A549 treated with CpdA at 1 μM for 4 hours (cell line): ENCODE measurements at places on chromosomes 3 and 15. TPM values are rescaled to one million over a fixed set of nuclear protein-coding genes. Genes with fewer than 3 reads are reported as not detected.

ANKUB1 gene
- total RNA-seq, result not detected in 5 replicates

MUC4 gene
- total RNA-seq, result not detected in 5 replicates

STARD5 gene
- total RNA-seq, result 2.0 to 2.5 TPM (median 2.2 TPM) in 5 replicates

ERICH6 gene
- total RNA-seq, result 0.05 TPM in 1 of 5 replicates, not detected in the others

ISL2 gene
- total RNA-seq, result 2.4 to 5.1 TPM (median 4.5 TPM) in 5 replicates

PARP9 gene
- 5.0 to 6.1 TPM (median 5.3 TPM) in 5 replicates for total RNA-seq

MST1R gene
- total RNA-seq, result 5.0 to 10.2 TPM (median 7.9 TPM) in 5 replicates

PSMA4 gene
- 391 to 509 TPM (median 404 TPM) in 5 replicates for total RNA-seq

STARD9 gene
- total RNA-seq, result 1.3 to 1.9 TPM (median 1.5 TPM) in 5 replicates

CKMT1B gene
- total RNA-seq, result 2.6 to 7.6 TPM (median 3.8 TPM) in 5 replicates

ABHD17C gene
- total RNA-seq, result 42.0 to 48.0 TPM (median 45.9 TPM) in 5 replicates

OCA2 gene
- total RNA-seq, result 0.09 to 0.19 TPM (median 0.11 TPM) in 4 of 5 replicates, not detected in the other

GOLGA6D gene
- 0.05 TPM in 1 of 5 replicates, not detected in the others for total RNA-seq

ARHGEF3 gene
- total RNA-seq, result 6.4 to 9.3 TPM (median 7.5 TPM) in 5 replicates

IGDCC3 gene
- total RNA-seq, result 0.07 to 0.09 TPM (median 0.08 TPM) in 5 replicates

MESP2 gene
- total RNA-seq, result 0.41 to 0.73 TPM (median 0.51 TPM) in 4 of 5 replicates, not detected in the other

SERPINI2 gene
- total RNA-seq, result not detected in 5 replicates

GADL1 gene
- total RNA-seq, result not detected in 5 replicates

C3orf22 gene
- total RNA-seq, result not detected in 5 replicates

WNT7A gene
- total RNA-seq, result 0.10 to 0.26 TPM (median 0.18 TPM) in 5 replicates

UROC1 gene
- total RNA-seq, result not detected in 5 replicates

LSAMP gene
- total RNA-seq, result 0.06 to 0.30 TPM (median 0.08 TPM) in 5 replicates

ACOX2 gene
- total RNA-seq, result 6.7 to 13.0 TPM (median 10.9 TPM) in 5 replicates

SNX22 gene
- 0.47 to 1.6 TPM (median 1.2 TPM) in 5 replicates for total RNA-seq

ROBO1 gene
- total RNA-seq, result 10.0 to 18.3 TPM (median 13.2 TPM) in 5 replicates

DZIP1L gene
- 4.6 to 9.4 TPM (median 5.9 TPM) in 5 replicates for total RNA-seq

PLIN1 gene
- 0.06 to 0.11 TPM (median 0.08 TPM) in 3 of 5 replicates, not detected in the others for total RNA-seq
